CD8-positive, alpha-beta memory T cell (primary cell): ENCODE measurements at places on chromosomes 7 and 10. TPM values are rescaled to one million over a fixed set of nuclear protein-coding genes. Genes with fewer than 3 reads are reported as not detected.

Gene PPP1R17
- polyA plus RNA-seq = not detected

Gene NRAP
- not detected for polyA plus RNA-seq

- no peak for DNase-seq
These were observed 105.8 kb downstream of the GPR158 start for GRCh38 chr10:25280573-25280972.

GRCh38 chr10:71522442-71523144 lies 125.9 kb downstream of the CDH23 start:
- DNase-seq = no peak

- DNase-seq = no peak
These were observed 31.6 kb upstream of the FOXK1 start for GRCh38 chr7:4650433-4651047.

Gene POLR2J2
- 5.3 TPM for polyA plus RNA-seq

Gene GNG11
- polyA plus RNA-seq = not detected

- no peak for DNase-seq
These were observed 30.1 kb downstream of the OSBPL3 start for GRCh38 chr7:24949884-24950283.

DNA sequence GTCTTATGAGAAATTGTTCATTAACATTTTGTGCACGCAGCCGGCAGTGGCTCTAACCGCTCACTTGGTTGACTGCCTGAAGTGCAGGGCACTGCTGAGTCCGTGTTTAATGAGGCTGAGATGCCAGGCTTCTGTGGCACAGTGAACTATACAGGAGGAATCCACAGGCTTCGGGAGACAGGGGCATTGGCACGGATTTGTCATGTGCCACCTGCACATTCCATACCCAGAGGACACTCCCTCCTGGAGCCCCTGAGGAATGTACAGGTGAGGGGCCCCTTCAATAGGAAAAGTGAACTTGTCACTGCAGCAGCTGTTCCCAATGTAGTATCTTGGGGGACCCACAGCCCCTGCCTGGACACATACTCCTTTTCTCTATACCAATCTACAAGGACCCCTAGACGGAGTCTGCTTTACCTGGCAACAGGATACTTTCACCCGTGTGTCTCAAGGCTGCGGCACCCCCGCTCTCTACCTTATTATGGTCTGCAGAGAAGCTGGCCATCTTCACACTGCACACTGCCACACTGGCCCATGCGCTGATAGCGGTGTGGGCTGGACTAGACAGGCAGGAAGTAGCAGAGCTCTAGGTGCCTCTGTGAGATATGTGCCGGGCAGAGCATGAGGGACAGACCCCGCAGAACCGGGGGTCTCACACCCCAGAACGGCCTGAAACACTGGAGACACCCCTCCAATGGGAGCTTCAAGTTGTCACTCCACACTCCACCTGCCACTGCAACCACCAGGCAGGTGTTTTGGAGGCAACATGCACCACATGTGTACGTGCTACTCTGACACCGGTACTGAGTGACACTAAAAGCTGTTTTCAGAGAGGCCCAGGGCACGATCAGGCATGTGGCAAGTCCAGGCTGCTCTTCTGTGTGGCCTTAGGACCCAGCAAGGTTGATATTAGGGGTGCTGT lies 71.4 kb upstream of the RHEB start:
- DNase-seq = no peak
